ENCODE measurements at places on chromosomes 7 and 10. TPM values are rescaled to one million over a fixed set of nuclear protein-coding genes. Genes with fewer than 3 reads are reported as not detected.

Gene ELAPOR2
- polyA plus RNA-seq = 2.9 TPM

Gene IQUB
- polyA plus RNA-seq = 0.59 TPM

Gene SPDYE2
- polyA plus RNA-seq = not detected

Gene PRKAR2B
- polyA plus RNA-seq = 1.7 TPM

Gene AKR1C4
- not detected for polyA plus RNA-seq

Gene CFAP69
- 1.8 TPM for polyA plus RNA-seq

Gene CFAP70
- polyA plus RNA-seq = 0.25 TPM

Gene FGFR2
- 0.67 TPM for polyA plus RNA-seq

Gene SLC16A12
- polyA plus RNA-seq = 6.7 TPM

Gene SLIT1
- polyA plus RNA-seq = 0.25 TPM

Gene SYT15
- polyA plus RNA-seq = 0.79 TPM

Gene TLX1
- not detected for polyA plus RNA-seq

Data from aorta (tissue), 5 donors.